ENCODE measurements at places on chromosomes 6 and 20.

DNA sequence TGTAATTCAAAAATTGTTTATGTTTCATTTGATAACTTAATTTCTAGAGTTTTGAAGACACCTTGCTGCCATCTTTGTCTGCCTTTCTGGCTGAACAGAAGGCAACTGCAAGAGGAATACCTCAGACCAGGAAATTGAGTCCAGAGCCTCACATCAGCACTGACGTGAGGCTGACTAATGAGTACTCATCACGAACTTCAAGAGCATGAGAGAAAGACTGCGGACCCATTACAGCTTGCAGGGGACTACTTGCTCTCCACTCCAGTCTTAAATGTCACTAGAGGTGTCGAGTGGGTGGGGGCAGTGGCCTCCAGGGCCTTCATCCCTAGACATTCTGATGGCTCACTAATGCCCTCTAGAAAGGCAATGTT is 109.5 kb upstream of the SSTR4 start:
- no peak for DNase-seq

DNA sequence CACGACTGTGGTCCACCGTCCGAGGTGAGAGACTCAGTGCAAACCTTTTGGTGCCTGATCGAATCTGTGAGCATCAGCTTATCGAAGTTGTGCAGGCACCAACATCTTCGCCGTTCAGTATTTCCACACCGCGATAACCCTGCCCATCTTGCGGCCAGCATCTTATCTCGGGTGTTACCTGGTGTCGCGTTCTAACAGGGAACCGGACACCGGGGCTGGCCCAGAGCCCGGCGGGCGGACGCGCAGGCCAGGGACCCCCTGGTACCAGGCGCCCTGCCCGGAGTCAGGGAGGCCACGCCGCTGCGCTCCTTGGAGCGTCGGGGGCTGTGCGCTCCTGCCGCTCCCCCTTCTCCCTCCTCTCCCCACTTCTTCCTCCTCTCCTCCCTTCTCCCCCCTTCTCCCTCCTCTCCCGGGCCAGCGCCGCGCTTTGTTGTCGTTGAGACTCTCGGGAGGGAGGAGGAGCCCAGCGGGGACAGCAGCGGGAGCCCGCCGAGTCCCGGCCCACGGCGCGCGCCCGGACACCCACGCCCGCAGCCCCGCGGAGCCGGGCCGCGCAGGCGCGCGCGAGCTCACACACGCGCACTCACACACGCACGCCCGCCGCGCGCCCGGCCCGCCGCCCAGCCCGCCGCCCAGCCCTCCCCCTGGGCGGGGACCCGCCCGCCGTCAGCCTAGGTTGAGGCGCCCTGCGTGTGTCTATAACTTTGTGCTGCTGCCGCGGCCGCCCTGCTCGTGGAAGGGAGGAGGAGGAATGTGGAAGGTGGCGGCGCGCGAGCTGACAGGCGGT is 1.4 kb upstream of the FOXO3 start:
- DNase-seq: peak; percentile 53

DNA sequence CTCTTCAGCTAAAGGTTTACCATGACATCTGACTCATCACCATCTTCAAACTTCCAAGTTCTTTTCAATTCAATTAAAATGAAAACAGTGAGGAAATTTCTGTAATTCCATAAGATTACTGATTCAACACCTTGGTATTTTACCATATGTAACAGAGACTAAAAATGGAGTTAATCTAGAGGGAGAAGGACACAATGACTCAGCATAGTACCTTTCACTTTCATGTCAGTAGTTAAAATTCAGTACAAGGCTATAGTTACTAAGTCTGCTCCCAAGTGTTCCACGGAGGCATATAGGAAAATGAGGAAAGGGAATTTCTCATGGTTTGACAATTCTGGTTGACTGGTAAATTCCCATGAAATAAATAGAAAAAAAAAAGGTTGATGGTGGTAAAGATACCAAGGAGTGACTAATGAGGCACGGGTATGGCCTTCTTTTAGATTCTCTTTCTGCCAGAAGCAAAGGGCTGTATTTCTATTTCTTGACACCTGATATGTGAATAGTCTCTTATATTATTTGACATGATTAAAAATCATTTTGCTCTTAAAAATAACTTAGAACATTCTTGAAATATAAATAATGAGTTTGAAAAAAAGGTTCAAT is 526.7 kb upstream of the ADGRB3 start:
- DNase-seq: no peak

- DNase-seq: no peak
These were observed 344.5 kb downstream of the KIF16B start for GRCh38 chr20:16228722-16229121.

- DNase-seq: no peak
These were observed 39.7 kb downstream of the LBP start for GRCh38 chr20:38386004-38386403.

DNA sequence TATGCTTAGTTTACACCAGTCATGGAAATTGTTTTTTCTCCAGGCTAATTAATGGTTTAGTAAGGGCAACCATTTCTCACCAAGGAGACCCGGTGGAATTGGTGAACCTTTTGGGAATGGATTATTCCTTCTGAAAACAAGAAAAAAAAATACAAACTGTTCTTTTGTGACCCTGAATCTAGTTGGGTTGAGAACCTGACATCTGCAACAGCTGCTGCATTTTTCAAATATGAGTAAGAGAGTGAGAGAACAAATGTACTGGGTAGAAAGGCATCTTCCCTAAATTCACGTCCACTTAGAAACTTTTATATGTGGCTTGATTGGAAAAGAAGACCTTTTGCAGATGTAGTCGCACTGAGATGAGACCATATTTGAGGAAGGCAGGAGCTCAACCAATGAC is 553.4 kb upstream of the EPHA7 start:
- no peak for DNase-seq

- DNase-seq: no peak
These were observed 284.8 kb downstream of the BTBD9 start for GRCh38 chr6:38354905-38355304.

- DNase-seq: no peak
These were observed 234.1 kb upstream of the BMP2 start for GRCh38 chr20:6533351-6533750.

DNA sequence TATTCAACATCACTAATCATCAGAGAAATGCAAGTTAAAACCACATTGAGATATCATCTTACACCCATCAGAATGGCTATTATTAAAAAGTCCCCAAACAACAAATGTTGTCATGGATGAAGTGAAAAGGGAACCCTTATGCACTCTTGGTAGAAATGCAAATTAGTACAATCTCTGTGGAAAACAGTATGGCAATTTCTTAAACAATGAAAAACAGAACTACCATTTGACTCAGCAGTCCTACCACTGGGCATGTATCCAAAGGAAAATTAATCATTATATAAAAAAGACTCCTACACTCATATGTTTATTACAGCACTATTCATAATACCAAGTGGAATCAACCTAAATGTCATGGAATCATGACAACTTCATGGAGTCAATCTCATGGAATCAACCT is 611.3 kb upstream of the GJE1 start:
- no peak for DNase-seq

All from AG09309 (cell line).